CD4-positive, alpha-beta T cell treated with Interleukin-21 for 1 hour (primary cell): ENCODE measurements at places on chromosomes 5 and 9.

DNA sequence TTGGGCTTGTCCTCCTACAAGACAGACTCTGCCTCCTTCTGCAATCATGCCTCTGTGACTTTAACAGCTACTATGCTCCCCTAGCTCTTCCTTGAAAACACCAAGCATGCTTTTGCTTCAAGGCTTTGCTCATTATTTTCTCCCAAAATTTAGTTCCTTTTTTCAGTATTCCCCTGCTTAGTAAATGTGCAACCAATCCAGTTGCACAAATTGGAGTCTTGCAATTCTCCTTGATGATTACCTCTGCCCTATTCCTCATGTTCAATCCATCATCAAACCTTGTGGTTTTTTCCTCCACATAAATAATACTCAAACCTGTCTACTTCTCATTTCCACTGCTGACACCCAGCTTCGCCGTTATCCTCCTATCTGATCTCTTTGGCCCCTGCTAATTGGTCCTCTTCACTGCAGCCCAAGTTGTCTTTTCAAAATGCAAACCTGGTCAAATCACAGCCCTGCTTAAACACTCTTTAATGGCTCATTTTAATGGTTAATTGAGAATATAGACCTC is 296.3 kb downstream of the CWC27 start:
- DNase-seq, result no peak

GRCh38 chr9:124239249-124240073 is 18.3 kb upstream of the NEK6 start:
- no peak for DNase-seq

DNA sequence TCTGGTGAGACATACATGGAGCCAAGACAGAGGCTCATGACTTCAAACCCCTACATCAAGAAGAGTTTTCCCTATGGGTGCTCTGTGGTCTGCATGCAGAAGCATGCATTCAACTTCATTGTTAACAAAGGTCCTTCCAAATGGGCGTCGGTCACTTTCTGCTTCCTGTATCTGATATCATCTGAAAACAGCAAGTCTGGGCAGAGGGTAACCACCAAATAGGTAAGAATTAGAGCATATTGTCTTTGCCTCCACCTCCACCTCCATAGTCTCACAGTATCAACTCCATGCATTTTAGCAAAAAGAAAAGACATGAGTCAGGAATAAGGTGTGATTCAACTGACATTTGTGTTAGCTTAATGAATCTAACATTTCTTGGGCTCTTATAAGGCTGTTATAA is 462.9 kb downstream of the DMRT2 start:
- no peak for DNase-seq

GRCh38 chr5:181204113-181204825 is 727 bp downstream of the TRIM7 start:
- DNase-seq, result no peak

DNA sequence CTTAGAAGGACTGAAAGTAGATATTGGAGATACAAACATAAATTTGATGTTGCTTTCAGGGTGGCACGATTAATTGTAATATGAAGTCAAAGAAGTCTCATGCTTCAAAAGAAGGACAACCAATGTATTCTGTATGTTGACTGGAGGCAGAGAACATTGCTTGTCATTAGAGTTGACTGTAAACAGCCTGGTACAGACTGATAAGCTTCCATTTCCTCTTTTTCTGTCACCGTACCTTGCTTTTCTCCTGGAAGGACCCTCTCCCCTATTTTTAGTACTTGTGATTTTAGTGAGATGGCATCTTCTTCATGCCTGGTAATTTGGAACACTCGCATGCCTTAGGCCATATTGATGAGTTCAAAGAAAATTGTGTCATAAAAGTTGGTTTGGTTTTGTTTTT is 809.4 kb downstream of the PRELID2 start:
- DNase-seq, result no peak

GRCh38 chr5:112763165-112763564 is 25.5 kb downstream of the APC start:
- DNase-seq, result no peak

- DNase-seq, result no peak
Measured at GRCh38 chr5:142427015-142427364, 102.2 kb upstream of the SPRY4 start.

DNA sequence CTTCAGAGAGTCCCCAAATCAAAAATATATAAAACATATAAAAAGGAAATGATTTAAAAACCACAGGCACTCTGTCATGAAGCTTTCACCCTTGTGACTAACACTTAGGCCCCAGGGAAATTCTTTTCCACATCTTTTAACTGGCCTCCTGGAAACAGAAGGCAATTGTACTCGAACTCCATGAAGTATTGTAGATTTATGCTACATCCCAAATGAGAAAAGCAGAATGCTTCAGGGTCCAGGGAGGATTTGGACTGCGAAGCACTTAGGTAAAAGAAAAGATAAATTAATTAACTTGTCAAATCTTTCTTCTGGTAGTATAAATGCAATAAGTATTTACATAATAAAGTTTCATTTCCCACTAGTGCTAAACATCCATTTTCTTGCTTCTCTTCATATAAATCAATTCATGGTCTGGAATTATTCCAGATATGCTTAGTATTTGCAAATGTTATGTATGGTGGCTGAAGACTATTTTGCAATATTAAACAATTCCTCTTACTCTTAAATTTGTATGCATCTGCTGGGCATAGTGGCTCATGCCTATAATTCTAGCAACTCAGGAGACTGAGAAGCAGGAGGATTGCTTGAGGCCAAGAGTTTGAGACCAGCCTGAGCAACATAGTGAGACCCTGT is 64.9 kb upstream of the ELL2 start:
- DNase-seq, result no peak

- DNase-seq, result no peak
Measured at GRCh38 chr5:76277736-76278135, 125.3 kb upstream of the IQGAP2 start.

DNA sequence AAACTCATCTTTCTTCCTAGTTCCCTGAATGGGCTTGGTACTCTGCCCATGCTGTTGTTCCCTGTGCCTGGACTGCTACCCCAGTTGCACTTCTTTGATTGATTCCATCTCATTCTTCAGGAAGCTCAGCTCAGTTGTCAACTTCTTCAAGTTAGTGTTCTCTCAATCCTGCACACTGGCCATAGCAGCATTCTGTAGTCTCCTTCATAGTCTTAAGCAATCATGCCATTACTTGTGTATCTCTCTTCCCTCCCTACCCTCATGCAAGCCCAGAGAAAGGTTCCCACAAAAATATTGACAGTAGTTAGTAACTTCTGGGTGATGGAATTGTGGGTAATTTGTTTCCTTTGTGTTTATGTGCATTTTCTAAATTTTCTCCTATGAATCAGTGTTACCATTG is 5.5 kb downstream of the KDM4C start:
- DNase-seq, result no peak

DNA sequence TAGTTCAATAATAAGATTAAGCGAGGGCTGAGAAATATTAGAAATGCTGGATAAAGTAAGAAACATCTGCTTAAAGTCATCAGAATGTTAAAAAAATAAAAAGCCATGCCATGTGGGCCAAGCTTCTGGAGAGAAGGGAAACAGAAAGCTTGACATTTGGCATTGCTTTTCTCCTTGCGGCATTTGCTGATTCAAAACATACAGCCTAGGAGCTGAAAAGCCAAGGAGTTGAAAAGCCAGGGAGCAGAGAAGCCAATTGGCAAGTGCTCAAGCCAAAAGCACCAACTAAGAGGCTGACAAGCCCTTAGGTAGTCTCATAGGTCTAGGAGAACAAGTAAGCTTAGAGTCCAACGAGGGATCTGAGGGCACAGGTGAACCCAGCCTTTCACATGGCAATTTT is 754.3 kb downstream of the TLE4 start:
- no peak for DNase-seq

GRCh38 chr9:27427272-27427643 is 96.8 kb upstream of the IFNK start:
- no peak for DNase-seq

GRCh38 chr5:148336704-148337435 is 1.5 kb downstream of the SPINK9 start:
- DNase-seq, result no peak

DNA sequence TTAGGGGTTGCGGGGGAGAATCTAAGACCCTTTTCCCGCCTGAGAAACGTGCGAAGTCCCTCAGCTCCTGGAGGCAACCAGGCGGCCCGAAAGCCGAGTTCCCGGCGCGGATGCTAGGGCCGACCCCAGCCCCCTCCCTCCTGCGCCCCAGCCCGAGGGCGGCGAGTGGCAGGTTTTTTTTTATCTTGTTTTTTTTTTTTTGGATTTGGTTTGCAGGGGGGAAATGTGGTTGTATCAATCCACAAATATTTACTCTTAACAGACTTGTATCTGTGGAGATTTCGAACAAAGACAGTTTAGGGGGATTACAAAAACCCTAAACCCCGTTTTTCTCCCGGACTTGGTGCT is 10.7 kb downstream of the LMX1B start:
- DNase-seq, result no peak

GRCh38 chr9:9881692-9882091 is 731.1 kb downstream of the PTPRD start:
- DNase-seq, result no peak

GRCh38 chr9:106956971-106957370 is 94.0 kb downstream of the ZNF462 start:
- DNase-seq, result no peak

GRCh38 chr5:1793966-1794900 is 5.4 kb downstream of the MRPL36 start:
- DNase-seq, result no peak

DNA sequence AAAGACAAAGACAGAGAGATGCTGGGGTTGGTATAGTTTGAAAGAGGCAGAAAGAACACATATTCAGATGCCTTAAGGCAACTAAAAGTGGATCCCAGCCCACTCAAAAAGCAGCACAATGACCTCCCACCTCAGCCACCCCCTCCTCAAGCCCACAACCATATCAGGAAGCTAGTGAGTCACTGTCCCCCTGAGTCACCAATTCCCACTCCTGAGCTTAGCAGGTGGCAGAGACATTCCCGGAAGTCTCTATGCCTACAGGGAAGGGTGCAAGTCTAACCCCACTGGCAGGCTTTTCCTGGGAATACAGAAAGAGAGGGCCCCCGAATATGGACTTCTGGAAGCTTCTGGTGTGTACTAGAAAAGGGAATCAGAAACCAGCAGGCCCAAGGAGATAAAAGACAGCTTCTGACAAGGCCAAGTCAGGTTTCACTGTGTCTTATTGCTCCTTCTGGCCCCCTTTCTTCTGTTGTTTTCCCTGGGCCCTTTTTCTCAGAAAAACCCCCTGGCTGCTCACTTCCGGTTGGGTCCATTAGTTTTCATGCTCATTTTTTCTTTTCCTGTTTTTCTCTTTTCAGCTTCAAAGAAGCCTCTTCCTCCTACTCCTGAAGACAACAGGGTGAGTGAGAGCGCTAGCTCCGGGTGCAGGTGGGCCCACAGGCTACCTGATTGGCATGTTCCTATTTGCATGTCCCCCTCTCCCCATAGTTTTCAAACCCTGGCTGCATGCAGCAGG is 36.8 kb downstream of the ITK start:
- peak; percentile 60 for DNase-seq

- DNase-seq, result no peak
Measured at GRCh38 chr5:31523041-31523440, 8.9 kb downstream of the DROSHA start.

DNA sequence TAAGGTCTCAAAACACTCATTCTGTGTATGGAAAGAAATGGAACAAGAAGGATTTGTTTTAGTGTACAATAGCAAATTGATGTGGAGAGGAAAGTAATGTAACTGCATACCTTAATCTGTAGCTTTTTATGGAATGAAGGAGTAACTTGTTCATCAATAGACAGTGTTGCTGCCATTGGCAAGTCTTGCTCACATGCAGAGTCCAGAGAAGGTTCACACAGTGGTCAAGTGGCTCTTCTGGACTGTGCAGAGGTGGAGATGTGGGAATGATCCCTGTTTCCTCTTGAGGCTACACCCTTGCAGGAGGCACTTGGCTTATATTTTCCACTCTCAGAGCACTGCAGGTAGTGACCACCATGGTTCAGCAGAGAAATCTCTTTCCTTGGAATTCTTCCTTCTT is 132.9 kb upstream of the ANKH start:
- DNase-seq, result no peak

GRCh38 chr5:154308443-154309370 is 118.2 kb downstream of the GALNT10 start:
- DNase-seq, result no peak

GRCh38 chr5:173962436-173962972 is 26.5 kb upstream of the C5orf47 start:
- no peak for DNase-seq

DNA sequence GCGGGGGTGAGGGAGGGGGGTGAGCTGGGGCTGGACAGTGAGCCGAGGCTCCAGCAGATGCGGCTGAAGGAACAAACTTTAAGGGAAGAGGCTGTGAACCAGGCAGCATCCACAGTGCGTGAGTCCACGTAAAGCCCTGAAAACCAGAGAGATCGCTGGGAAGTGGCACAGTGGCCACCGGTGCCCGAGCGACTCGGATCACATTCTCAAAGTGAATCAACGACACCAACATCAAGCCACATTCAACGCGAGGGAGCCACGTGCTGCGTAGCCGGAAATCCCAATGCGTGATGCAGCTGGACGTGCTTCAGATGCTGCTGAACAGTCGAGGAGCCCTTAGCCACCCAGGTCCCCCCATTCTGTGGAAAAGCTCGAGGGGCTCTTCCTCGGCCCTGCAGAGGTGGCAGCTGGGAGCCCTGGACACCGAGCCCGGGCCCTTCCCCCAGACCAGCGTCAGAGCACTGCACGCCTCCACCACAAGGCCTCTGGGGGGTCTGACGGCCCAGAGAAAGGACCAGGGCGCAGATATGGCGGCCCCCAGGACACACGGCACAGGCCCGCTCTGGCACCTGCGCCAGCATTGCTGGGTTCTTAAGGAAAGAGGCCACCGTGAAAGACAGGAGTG is 53.7 kb upstream of the EXOC3 start:
- DNase-seq, result no peak

- no peak for DNase-seq
Measured at GRCh38 chr5:6731465-6732237, 18.4 kb downstream of the TENT4A start.

DNA sequence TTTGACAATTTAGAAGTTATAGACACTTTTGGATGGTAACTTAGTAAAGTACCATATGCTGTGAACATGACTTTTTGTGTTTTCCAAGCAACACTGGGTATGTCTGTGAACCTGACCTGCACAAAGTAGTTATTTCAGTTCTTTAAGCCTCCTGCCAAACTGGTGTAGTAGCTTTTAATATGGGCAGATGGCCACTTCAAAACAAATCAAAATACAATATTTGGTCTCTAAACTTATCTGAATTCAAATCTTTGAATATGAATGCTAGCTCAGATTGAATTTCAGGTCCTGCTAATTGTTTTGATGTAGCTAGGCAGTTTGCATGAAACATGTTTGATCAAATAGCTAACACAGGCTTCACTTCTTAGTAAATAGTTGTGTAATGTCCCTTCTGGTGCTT is 1176.7 kb upstream of the CDH9 start:
- no peak for DNase-seq
